ENCODE measurements at places on chromosomes 1 and 21.

- no peak for DNase-seq
These were observed 17.0 kb downstream of the MAP7D1 start for GRCh38 chr1:36172983-36173382.

DNA sequence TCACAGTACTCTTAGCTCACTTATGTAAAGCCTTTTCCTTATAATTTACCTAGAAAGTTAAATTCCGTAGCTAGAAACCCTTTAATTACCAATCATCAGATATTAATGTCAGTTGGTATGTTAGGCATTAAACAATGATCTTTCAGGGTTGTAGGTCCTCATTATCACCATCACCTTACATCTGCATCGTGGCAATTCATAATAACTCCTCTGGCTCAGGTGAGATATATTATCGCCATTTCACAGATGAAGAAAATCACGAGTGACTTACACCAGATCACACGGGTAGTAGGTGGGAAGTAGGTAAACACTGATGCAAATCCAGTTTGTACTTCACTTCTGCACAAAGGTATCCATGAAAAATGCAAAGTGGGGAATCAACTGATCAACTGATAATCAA is 639 bp downstream of the NUP133 start:
- DNase-seq, result no peak

DNA sequence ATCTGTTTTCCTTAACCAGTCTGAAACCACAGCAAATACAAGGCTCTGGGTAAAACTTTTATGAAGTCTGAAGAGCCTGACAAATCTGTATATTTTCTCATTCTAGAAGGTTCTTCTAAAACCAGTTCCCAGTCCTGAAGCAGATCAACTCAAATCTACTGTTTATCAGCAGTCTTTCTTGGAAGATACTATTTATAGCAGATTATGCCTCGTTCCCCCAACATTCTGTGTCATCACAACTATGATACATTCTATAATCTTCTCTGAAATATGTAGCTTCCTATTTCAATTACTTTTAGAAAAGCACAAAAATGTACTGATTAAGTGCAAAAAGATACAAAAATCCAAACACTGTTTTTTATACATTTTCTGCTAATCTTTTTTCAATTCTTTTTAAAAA is 67.5 kb downstream of the NIBAN1 start:
- DNase-seq, result no peak

DNA sequence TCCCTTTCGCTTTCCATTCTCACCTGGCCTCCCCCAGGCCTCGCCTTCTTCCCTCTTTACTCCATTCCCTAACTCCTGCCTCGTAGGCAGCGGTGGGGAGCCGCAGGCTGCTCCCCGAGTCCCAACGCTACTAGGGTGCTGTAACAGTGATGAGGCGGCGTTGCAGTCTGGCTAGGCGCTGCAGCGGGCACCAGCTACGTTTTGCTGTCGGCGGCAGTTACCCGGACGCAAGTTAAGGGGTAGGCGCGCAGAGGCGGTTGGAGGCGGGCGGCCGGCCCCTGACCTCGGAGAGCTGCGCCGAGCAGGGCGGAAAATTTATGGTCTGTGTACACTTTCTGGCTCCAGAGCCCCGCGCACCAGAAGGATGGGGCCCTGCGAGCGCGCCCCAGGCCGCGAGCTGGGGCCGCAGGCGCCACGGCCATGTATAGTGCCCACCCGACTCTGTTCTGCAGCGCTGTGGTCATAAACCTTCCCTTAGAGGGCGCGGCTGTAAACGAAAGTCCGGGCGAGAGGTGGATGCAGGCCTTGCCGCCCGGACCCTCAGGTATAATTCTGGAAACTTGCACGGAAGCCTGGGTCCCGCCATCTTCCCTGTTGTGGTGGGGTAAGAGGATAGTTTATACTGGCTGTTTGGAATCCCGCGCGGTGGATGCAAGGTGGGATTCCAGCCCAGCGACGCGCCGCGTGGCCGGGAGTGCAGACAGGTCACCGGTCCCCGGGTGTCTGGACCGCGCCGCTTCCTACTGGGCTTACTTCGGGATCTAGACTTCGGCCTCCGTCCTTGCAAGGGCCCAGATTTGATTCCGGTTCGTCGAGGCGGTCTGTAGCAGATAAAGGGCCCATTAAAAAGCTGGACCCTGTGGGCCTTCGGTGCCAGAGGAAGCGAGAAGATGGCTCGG is 15.0 kb downstream of the HLX start:
- no peak for DNase-seq

DNA sequence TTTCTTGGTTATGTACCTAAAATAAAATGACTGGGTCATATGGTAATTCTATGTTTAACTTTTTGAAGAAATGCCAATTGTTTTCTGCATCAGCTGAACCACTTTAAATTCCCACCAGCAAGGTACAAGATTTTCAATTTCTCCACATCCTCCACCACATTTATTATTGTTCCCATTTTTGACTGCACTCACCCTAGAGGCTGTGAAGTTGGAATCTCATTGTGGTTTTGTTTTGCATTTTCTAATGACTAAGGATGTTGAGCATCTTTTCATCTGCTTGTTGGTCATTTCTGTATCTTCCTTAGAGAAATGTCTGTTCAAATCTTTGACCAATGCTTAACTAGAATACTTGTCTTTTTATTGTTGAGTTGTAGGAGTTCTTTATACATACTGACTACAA is 72.5 kb downstream of the ASTN1 start:
- DNase-seq, result no peak

- no peak for DNase-seq
These were observed 6.6 kb upstream of the APP start for GRCh38 chr21:26177187-26177586.

DNA sequence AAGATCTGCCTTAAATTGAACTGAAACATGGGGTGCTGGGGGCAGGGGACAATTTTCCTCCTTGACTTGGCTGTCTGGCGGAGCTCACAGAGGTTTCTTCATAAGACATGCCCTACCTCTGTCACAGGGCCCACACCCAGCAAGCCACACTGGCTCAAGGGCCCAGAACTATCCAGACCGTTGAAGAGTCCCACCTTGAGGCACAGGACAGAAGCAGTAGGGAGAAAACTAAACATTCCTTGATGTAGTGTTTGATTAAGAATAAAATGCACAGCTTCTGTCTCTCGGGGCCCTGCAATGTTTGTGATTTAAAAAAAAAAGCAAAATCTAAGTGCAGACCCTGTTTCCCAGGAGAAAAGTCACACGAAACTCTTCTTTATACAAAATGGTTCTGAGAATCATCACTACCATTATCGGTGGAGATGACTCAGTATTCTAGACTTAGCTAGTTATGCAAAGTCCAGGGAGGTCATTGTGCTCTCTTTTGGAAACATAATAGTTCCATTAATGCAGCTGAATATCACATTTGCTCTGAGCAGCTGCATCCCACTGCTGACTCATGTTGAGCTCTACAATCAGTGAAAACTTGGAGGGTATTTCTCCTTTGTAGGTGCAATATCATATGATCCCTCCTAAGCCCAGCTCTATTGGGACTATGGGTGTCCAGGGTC is 53.6 kb upstream of the DIRAS3 start:
- DNase-seq, result no peak
